NCI-H2171 (cell line): ENCODE measurements at places on chromosomes 4 and X.
A peak's percentile ranks its signal among the peaks of the same experiment; 100 is the strongest.

- peak; percentile 30 for DNase-seq
Measured at GRCh38 chrX:129523079-129523911, at the start of gene SMARCA1. TSS of gene SMARCA1 (minus strand) at chrX:129523490. CDS start at chrX:129523370, 120 bp downstream.

GRCh38 chrX:48827654-48827968, 1.3 kb downstream of the ERAS start:
- DNase-seq = no peak

- no peak for DNase-seq
Measured at GRCh38 chrX:1600406-1601050, 9.1 kb downstream of the AKAP17A start.

DNA sequence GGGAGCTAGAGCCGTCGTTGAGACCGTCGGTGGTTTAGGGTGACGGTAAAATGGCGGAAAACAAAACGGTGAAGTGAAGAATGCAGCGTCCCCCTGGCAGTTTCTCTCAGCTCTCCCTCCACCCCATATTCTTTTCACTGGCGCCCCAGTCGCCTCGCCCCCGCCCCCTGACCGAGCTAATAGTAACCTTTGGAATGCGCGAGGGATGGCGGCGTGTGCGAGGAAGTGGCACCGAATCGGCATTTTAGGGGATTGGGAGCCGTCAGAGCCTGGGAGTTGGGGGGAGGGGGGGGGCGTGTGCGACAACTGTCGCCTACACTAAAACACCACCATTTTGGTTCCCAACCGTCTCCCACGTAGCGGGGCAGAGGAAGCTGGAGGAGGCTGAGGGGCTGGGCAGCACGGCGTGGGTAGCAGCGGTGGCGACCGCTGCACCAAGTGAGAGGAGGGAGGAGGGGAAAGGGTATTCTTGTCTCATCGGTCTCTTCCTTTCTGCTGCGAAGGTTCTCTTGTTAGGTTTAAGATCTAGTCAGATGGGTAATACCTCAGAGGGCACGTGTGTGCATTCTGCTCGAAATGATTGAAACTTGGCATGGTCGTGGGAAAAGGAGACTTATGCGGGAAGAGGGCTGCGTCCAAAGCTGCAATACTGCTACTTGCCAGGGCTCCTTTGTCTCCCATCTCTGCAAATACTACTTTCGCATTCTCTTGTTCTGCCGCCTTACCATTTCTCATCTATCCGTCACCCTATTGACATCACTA, 840 bp downstream of the ZNF711 start:
- DNase-seq = peak; percentile 28

- DNase-seq = no peak
Measured at GRCh38 chrX:134741746-134742145, 83.5 kb upstream of the PLAC1 start.

- no peak for DNase-seq
Measured at GRCh38 chr4:24544208-24544988, 40.0 kb downstream of the DHX15 start.

- no peak for DNase-seq
Measured at GRCh38 chrX:56978172-56978571, 17.2 kb downstream of the SPIN3 start.

DNA sequence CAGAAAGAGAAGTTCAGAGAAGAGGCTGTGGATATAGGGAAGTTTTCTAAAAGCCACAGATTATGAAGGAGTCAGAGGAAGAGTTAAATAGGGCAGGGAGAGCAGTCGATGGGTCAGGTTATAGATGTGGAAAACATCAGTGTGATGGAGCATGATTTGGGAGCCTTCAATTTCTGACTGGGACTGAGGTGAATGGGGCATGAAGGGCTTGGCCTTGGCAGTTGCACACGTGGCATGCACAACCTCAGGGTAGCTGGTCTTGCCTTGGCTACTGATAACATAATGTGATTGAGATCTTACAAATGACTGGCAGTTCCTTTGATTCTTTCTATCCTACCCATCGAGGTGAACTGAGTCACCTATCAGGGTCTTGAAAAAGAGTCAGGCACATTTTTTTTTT, 59.7 kb downstream of the AFM start:
- DNase-seq = no peak
